ENCODE measurements at places on chromosomes 6 and 20. TPM values are rescaled to one million over a fixed set of nuclear protein-coding genes. Genes with fewer than 3 reads are reported as not detected.

IYD gene
- total RNA-seq, result not detected

PSORS1C2 gene
- total RNA-seq, result not detected

PXDC1 gene
- 9.1 TPM for total RNA-seq

SOBP gene
- 58.0 TPM for total RNA-seq

RTF2 gene
- total RNA-seq, result 38.4 TPM
